Neural progenitor cell (in vitro differentiated cells): ENCODE measurements at places on chromosomes 12 and 14. TPM values are rescaled to one million over a fixed set of nuclear protein-coding genes. Genes with fewer than 3 reads are reported as not detected.
A peak's percentile ranks its signal among the peaks of the same experiment; 100 is the strongest.

SYT1 gene
- 28.1 and 36.9 TPM in 2 replicates for total RNA-seq

CDKN1B gene
- 75.5 and 84.2 TPM in 2 replicates for total RNA-seq

- DNase-seq: no peak
Observed at GRCh38 chr12:68905733-68906132, 27.2 kb downstream of the CPM start.

GRCh38 chr12:5568325-5568981 lies 136.5 kb downstream of the NTF3 start:
- DNase-seq: no peak

DNA sequence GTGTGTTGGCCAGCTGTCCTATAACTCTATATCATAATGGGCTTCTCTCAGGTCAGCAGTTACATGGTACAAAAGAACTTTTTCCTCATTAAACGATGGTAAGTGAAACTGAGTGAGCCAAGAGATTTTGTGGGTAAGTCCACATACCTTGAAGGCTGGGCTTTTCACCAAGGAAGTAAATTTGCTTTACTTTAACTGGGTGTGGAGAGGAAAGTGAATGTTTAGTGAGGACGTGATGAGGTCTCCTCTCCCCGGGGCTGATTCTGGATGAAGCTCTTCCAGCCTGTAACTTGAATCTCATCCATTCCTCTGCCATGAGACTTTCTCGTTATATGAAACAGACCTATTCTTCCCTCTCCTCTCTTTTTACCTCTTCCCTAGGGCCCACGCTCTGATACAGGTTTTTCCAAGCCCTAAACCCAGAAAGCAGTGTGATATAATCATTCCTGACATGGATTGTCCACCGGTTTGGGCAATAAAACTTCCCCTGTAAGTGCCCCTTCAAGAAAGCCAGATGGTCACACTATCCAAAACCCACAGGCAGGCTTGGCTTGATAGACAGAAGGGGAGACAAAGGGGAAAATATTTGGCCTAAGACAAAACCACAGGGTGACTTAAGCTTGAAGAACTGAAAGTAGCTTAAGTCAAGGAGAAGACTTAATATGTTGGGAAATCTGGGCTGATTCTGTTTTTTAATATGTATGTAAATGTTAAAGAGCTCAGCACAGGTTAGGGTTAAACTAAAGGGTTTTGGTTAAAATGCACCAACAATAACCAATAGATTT lies 50.3 kb downstream of the CIT start:
- DNase-seq: no peak

INHBC gene
- 0.06 TPM in 1 of 2 replicates, not detected in the other for total RNA-seq

DNA sequence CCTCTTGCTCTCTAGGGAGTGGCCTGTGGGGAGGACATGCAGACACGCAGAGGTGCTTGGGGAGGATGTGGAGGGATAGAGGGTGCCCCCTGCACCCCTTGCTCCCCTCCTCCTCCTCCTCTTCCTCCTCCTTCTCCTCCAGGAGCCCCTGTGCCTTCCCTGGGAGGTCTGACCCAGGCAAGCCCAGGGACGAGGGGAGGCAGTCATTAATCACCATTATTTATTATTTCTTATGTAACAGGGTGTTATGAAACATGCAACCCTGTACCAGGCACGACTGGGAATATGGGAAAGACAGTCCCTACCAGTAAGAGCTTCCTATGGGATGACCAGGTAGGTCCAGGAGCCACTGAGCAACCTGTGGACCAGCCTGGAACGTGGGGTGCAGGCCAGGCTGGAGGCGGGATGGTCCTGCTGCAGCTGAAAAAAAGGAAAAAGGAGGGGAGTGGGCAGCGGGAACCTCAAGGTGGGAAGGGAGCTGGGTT lies 22.5 kb upstream of the PGF start:
- no peak for DNase-seq

- DNase-seq: peak; percentile 91
Observed at GRCh38 chr12:6825398-6826124, 2.6 kb upstream of the P3H3 start.

DNA sequence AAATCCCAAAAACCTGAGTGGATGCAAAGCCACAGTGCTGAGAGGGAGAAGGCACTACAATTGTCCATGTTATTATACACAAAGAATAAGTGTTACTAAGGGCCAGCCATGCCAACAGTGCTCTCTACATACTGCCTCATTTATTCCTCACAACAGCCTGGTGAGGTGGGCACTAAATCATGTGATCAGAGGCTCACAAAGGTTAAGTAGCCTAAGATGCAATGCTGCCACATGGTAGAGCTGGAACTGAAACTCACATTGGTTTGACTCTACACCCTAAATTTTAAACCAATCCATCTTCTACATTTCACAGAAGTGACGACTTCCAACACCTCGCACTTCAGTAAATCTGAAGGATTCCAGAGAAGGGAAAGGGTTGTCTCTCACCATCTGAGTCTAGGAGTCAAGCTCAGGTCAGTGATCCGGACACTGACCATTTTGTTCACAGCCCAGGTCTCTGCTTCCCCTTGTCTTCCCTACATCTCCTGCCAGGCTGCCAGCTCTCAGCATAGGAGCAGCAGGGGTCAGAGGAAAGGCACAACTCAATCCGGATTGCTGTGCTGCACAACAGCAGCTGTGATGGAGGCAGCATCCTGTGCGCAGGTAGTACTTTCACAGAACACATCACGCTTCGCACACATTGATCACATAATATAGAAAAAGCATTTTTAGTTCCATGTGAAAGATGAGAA lies 29.6 kb downstream of the NID2 start:
- no peak for DNase-seq

DNA sequence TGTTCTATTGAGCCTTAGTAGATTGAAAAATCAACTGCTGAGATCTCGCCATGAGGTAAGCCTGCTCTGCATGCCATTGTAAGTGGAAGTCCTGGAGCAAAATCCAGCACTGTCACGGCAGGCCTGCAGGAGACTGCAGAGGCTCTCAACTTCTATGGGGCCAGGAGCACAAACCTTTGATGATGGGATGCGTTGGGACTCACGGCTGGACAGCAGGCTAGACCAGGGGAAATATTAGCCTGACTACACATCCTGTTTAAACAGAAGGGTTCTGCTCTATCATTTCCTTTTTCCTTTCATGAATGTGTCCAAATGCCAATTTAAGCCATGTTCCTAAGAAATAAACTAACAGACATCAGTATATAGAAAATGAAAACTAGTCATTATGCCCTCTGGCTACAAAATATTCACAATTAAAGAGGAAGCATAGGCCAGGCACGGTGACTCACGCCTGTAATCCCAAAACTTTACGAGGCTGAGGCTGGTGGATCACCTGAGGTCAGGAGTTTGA lies 33.9 kb upstream of the RASSF8 start:
- peak; percentile 41 for DNase-seq

DNA sequence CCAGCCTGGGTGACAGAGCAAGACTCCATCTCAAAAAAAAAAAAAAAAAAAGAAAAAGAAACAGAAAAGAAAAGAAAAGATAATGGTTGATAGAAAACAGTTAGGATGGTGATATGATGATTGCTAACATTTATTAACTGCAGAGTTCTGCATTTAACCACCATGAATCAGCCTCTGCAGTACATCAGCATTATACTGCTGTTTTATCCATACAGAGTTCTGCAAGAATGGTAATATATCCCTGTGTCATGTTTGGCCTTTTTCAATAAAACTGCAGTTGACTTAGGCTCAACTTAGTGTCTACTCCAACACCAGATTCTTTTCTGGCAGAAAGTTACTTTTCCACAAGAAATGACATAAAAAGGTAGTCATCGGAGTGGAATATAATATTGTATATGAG lies 62.6 kb downstream of the DUSP6 start:
- no peak for DNase-seq

- DNase-seq: peak; percentile 34
Observed at GRCh38 chr14:68392393-68393141, 400.3 kb downstream of the ZFP36L1 start.

KCNH5 gene
- 1.9 and 4.6 TPM in 2 replicates for total RNA-seq

DNA sequence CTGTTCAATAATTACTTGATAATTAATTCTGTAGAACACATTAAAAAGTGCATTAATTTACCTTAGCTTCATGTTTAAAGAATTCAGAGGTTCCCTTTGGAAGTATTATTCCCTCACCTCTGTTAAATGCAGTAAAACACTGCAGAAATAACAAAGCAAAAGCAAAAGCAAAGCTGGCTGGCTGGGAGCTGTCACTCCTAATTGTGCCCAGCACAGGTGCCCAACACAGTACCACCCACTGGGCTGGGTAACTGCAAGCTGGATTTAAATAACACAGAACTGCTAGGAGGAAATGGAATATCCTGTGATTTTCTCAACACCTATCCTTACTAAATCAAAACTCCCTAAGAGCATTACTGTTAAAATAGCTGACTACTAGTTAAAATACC lies 72.6 kb downstream of the SLC2A13 start:
- DNase-seq: peak; percentile 31

GRCh38 chr14:66662374-66662773 lies 154.4 kb downstream of the GPHN start:
- peak; percentile 38 for DNase-seq

DNA sequence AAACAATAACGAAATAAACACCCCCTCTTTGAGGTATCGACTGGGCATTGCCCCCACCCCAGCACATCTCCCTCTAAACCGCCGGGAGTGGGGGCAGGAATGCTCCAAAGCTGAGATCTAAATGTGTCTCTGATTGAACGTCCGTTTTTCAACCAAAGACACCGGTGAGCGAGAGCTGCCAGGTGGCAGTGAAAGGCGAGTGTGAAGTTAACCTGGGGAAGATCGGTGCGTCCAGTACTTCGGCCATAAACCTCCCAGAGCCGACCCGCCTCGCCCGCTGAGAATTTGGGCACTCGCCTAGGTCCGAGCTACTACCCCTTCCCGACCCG lies 625 bp downstream of the ANGEL1 start:
- DNase-seq: peak; percentile 38

- DNase-seq: no peak
Observed at GRCh38 chr14:91205459-91205858, 39.0 kb downstream of the GPR68 start.

- no peak for DNase-seq
Observed at GRCh38 chr12:12443431-12443878, 86.6 kb downstream of the BORCS5 start.

- no peak for DNase-seq
Observed at GRCh38 chr12:58513852-58514251, 406.5 kb downstream of the LRIG3 start.

DNA sequence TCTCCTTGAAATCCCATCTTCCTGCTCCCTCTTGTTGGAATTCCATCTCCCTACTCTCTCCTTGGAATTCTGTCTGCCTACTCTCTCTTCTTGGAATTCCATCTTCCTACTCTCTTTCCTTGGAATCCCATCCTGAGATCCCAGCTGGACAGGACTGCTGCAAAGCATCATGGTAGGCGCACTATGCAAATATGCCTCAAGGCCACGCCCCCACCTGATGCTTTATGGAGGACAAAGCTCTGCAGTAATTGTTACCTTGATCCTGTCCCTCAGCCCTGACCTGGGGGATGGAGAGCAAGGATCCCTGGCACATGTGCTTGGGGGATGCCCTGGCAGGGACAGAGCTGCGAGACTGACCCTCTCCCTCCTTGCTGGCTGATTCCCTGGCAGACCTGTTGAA lies 185.6 kb downstream of the TBX5 start:
- peak; percentile 29 for DNase-seq

DNA sequence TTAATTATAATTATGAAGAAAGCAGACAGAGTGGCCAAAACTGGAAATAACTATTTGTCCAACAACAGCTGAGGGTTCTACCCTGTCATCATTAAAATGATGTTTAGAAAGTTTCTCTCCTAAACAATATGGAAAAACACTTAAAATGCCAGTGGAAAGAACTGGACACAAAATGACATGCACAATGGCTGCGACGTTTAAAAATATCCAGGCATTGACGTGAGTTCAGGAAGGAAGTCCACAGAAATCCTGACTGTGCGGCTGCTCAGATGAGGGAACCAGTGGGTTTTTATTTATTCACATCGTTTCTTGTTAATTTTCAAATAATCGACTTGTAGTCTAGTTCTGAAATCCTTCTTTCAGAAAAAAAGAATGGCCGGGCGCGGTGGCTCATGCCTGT lies 58.3 kb downstream of the CCNK start:
- no peak for DNase-seq

MVK gene
- total RNA-seq: 8.3 and 20.1 TPM in 2 replicates

KRT2 gene
- not detected in 2 replicates for total RNA-seq

DNA sequence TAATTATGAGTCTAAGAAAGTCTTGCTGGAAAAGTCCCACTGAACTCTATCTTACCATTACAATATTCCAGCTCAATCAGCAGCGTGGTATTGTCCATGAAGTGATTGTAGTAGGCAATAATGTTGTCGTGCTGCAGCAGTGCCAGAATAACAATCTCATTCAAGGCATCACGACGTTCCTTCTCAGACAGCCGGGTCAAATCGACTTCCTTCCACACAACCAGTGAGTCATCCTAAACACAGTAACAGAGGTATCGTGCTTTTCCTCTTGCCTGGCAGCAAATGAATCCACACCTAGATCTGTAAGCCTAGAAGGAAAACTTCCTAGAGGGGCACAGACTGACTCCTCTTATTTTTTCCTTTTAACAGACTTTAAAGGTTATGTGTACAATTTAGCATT lies 2.9 kb downstream of the NEK9 start:
- no peak for DNase-seq

DNA sequence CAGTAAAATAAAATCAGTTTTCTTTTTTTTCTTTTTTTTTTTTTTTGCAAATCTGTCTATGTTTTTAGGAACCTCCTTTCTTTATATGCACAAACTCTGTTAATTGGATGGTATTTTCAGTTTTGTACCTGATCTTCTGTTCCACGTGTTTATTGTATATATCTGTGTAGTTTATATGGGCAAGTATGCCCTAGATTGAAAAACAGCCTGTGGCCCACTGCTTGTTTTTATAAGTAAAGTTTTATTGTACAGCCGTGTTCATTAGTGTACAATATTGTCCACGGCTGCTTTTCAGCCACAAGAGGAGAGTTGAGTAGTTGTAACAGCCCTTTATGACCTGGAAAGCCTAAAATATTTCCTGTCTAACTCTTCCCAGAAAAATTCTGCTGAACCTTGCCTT lies 18.7 kb upstream of the MYO1H start:
- no peak for DNase-seq

POLR3B gene
- 8.4 and 8.8 TPM in 2 replicates for total RNA-seq

GRCh38 chr12:105378911-105379310 lies 48.4 kb downstream of the C12orf75 start:
- DNase-seq: no peak

GPR65 gene
- not detected in 2 replicates for total RNA-seq

ACVRL1 gene
- 0.22 and 2.0 TPM in 2 replicates for total RNA-seq

B4GALNT3 gene
- total RNA-seq: 29.0 and 30.8 TPM in 2 replicates

- DNase-seq: no peak
Observed at GRCh38 chr12:27385766-27386564, 53.3 kb downstream of the BMAL2 start.
